Activated naive CD8-positive, alpha-beta T cell treated with anti-CD3 and anti-CD28 coated beads, Interleukin-2, amount 10 ng/mL, durations not matched to agents 7 days and 5 days (primary cell): ENCODE measurements at places on chromosomes 6 and 20.

GRCh38 chr6:68635706-68636513, 828 bp downstream of the ADGRB3 start:
- peaks cover 14% of the 10 kb centered on the region for H3K4me1 ChIP-seq
- peak overlapping the region; percentile 80 for H3K4me3 ChIP-seq
- DNase-seq = peak; percentile 34
- no peaks in the 10 kb centered on the region for H3K36me3 ChIP-seq
- no peak overlapping the region for H3K27ac ChIP-seq
- H3K27me3 ChIP-seq = peaks cover 52% of the 10 kb centered on the region

DNA sequence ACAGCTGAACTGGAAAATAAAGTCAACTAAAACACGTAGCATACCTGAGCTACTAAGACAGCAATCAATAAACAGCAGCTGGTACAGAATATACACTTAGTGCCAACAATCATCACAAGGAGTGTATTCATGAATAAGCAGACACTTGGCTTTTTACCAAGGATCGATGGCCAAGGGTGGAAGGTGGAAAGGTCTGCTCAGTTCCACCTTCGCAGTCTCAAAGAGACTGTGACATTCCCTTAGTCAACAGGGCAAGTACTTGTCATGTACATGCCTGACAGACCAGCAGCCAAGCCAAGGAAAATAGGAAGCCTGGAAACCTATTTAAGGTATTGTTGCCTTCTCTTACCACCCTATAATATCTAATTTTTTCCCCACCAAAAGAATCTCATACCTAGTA, 21.4 kb downstream of the HBS1L start:
- no peak overlapping the region for H3K4me3 ChIP-seq
- no peak overlapping the region for H3K27ac ChIP-seq
- no peak for DNase-seq
- peaks cover 19% of the 10 kb centered on the region for H3K4me1 ChIP-seq
- H3K36me3 ChIP-seq = peaks cover 48% of the 10 kb centered on the region

GRCh38 chr6:79719248-79719960, 88.3 kb downstream of the SH3BGRL2 start:
- DNase-seq = no peak
- H3K36me3 ChIP-seq = no peaks in the 10 kb centered on the region
- H3K27me3 ChIP-seq = peaks cover 15% of the 10 kb centered on the region
- no peak overlapping the region for H3K4me3 ChIP-seq
- no peak overlapping the region for H3K27ac ChIP-seq

DNA sequence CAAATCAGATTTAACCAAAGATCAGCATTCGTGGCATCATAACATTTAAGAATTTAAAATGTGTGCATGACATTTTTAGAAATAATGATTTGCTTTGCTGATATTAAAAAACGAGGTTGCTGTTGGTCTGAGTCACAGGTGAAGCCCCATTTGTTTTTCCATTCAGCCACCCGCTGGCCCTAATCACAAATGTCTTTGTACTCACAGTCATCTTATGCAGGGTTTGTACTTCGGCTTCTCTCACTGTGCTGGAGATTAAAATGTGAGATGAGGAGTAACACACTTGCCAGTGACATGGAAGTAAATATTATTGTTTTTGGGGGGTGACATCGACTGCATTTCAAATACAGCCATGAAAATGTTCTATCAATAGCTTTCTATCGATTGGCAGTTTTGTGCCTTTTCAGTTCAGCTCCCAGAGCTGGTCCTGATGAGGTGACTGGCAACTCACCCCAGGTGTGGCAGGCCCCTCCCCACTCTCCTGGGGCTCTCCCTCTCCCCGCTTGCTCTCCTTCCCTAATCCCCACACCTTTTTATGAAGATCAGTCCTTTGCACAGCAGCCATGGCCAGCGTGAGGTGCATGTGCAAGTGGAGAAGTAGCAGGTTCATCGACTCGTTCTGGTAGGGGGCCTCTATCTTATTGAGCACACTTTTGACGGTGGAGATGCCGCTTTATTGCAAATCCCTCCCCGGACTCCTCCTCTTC, 58.8 kb upstream of the FUCA2 start:
- no peak for DNase-seq
- no peaks in the 10 kb centered on the region for H3K36me3 ChIP-seq
- no peak overlapping the region for H3K4me3 ChIP-seq
- H3K4me1 ChIP-seq = peaks cover 3% of the 10 kb centered on the region
- H3K27ac ChIP-seq = no peak overlapping the region
- peaks cover 5% of the 10 kb centered on the region for H3K27me3 ChIP-seq

DNA sequence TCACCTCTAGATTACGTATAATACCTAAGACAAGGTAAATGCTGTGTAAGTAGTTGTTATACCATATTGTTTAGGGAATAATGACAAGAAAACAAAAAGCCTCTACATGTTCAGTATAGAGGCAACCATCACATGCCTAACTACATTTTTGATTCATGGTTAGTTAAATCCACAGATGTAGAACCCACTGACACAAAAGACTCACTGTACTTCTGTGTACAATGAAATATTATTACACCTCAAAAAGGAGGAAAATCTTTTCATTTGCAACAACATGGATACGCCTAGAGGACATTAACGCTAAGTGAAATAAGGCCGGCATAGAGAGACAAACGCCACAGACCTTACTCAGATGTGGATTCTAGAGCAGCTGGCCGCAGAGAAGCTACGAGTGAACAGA, 50.5 kb downstream of the NINL start:
- peaks cover 1% of the 10 kb centered on the region for H3K4me1 ChIP-seq
- DNase-seq = no peak
- H3K27me3 ChIP-seq = no peaks in the 10 kb centered on the region
- no peak overlapping the region for H3K4me3 ChIP-seq
- H3K36me3 ChIP-seq = no peaks in the 10 kb centered on the region

DNA sequence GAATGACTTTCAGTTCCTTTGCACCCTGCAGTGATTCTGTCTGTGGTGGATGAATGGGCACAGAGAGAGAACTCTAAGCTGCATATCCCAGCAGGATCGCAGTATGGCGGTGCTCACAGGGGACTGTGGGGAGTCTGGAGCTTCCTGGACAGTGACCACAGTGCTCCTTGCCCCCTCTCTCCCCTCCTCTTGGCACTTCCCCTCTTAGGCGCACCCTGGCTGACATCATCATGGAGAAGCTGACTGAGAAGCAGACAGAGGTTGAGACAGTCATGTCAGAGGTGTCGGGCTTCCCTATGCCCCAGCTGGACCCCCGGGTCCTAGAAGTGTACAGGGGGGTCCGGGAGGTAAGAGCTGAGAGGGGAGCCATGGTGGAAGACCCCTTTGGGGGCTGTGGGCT, 8.6 kb downstream of the BYSL start:
- peaks cover 32% of the 10 kb centered on the region for H3K4me1 ChIP-seq
- H3K36me3 ChIP-seq = peaks cover 36% of the 10 kb centered on the region
- H3K27me3 ChIP-seq = no peaks in the 10 kb centered on the region

DNA sequence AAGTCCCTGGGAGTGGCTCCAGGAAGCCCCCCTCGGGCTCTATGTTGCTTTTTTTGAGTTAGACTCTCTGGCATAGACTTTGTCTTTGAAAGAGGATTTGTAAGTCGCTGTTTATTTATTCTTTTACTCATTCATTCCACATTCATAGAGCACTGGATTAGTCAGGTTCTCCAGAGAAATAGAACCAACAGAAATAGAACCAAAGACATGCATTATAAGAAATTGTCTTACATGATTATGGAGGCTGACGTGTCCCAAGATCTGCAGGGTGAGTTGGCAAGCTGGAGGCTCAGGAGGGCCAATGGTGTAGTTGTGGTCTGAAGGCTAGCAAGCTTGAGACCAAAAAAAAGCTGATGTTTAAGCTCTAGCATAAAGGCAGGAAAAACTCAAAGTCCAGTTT, 98.3 kb upstream of the CHD6 start:
- H3K4me3 ChIP-seq = no peak overlapping the region
- no peaks in the 10 kb centered on the region for H3K36me3 ChIP-seq
- no peak overlapping the region for H3K27ac ChIP-seq
- H3K27me3 ChIP-seq = peaks cover 9% of the 10 kb centered on the region

GRCh38 chr6:27684264-27685211, 211.6 kb upstream of the ZNF184 start:
- DNase-seq = no peak
- H3K4me1 ChIP-seq = peaks cover 34% of the 10 kb centered on the region

GRCh38 chr6:129136751-129137150, 253.8 kb downstream of the LAMA2 start:
- H3K4me1 ChIP-seq = no peaks in the 10 kb centered on the region
- peaks cover 2% of the 10 kb centered on the region for H3K27me3 ChIP-seq
- DNase-seq = no peak
- H3K4me3 ChIP-seq = no peak overlapping the region

DNA sequence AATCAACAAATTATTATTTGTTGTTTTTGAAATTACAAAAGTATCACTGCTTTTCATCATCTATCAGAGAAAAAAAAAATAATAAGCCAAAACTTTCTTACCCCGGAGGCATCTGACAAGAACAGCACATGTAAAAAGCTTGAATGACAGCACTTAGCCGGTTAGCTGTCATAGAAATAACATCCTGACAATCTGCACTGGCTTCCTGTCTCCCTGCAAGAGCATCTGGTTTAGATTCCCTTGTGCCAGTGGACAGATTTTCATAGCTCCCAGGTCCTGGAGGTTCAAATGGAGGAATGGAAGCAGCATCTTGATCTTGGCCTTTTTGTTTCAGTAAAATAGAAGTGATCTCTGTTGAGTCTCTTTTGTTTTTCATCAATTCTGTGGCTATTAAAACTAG, 74.8 kb downstream of the HACE1 start:
- peaks cover 30% of the 10 kb centered on the region for H3K4me1 ChIP-seq
- H3K4me3 ChIP-seq = no peak overlapping the region
- no peaks in the 10 kb centered on the region for H3K27me3 ChIP-seq
- no peak for DNase-seq
- H3K27ac ChIP-seq = no peak overlapping the region
- peaks cover 30% of the 10 kb centered on the region for H3K36me3 ChIP-seq

GRCh38 chr6:29839917-29840316, 12.3 kb downstream of the HLA-G start:
- H3K27me3 ChIP-seq = peaks cover 71% of the 10 kb centered on the region
- no peaks in the 10 kb centered on the region for H3K36me3 ChIP-seq

DNA sequence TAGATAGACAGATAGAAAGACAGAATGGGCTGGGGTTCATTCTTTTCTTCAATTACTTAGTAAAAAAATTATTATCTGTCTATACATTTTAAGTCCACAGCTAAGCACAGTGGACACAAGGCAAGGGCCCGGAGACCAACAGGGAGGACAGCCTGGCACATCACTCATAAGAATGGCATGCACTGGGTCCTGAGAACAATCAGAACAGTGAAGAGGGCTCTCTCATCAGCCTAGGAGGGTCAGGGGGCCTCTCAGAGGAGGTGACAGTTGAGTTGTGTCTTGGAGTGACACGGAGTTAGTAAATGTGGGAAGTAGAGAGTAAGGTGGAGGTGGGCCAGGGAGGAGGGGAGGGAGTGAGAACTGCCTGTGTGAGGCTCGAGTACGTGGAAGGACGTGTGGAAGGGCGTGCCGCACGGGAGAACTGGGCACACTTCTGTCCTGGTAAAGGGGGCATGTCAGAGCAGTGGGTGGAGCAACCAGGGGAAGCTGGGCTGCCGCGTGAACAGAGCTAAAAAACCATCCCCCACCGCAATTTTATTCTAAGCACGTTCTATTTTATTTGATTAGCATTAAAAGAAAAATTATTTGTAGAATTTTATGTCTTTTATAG, 45.1 kb upstream of the DSP start:
- H3K4me3 ChIP-seq = no peak overlapping the region
- no peaks in the 10 kb centered on the region for H3K36me3 ChIP-seq
- DNase-seq = no peak

GRCh38 chr6:17714177-17714576, 7.5 kb upstream of the NUP153 start:
- peaks cover 4% of the 10 kb centered on the region for H3K36me3 ChIP-seq
- H3K4me1 ChIP-seq = peaks cover 13% of the 10 kb centered on the region
- no peak for DNase-seq
- no peak overlapping the region for H3K27ac ChIP-seq

GRCh38 chr6:108118810-108119768, 44.5 kb upstream of the OSTM1 start:
- H3K27me3 ChIP-seq = peaks cover 93% of the 10 kb centered on the region
- H3K27ac ChIP-seq = peak overlapping the region; percentile 16
- H3K36me3 ChIP-seq = no peaks in the 10 kb centered on the region
- peak overlapping the region; percentile 94 for H3K4me3 ChIP-seq

- H3K27me3 ChIP-seq = no peaks in the 10 kb centered on the region
- H3K4me1 ChIP-seq = no peaks in the 10 kb centered on the region
- H3K27ac ChIP-seq = no peak overlapping the region
- no peak overlapping the region for H3K4me3 ChIP-seq
Observed at GRCh38 chr6:88650979-88651378, 312.4 kb downstream of the RNGTT start.

- no peak overlapping the region for H3K4me3 ChIP-seq
- no peak overlapping the region for H3K27ac ChIP-seq
- no peaks in the 10 kb centered on the region for H3K4me1 ChIP-seq
- no peaks in the 10 kb centered on the region for H3K36me3 ChIP-seq
- DNase-seq = no peak
Observed at GRCh38 chr20:36367370-36367745, 61.2 kb downstream of the DLGAP4 start.

GRCh38 chr20:13515796-13516558, 122.8 kb downstream of the TASP1 start:
- H3K36me3 ChIP-seq = peaks cover 30% of the 10 kb centered on the region
- DNase-seq = no peak
- H3K27ac ChIP-seq = no peak overlapping the region
- H3K4me1 ChIP-seq = no peaks in the 10 kb centered on the region
- H3K27me3 ChIP-seq = no peaks in the 10 kb centered on the region

DNA sequence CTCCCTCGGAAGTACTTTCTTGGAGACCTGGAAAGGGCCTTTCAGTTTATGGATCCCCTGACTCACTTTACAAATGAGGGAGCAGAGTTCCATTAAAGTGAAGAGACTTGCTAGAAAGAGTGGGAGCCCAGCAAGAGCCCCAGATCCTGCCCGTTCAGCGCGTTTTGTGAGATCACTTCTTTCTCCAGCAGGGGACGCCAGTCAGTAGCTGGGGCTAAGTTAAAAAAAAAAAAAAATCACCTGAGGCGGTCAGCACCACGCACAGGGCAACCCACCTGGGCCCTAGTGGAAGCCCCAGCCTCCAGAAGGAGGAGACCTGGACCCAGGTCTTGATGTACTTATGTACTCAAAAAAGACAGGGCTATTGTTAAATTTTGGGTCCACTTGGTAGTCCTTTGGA, 274.5 kb upstream of the RNF24 start:
- DNase-seq = no peak
- H3K4me1 ChIP-seq = no peaks in the 10 kb centered on the region
- H3K36me3 ChIP-seq = no peaks in the 10 kb centered on the region
- no peak overlapping the region for H3K4me3 ChIP-seq
- no peak overlapping the region for H3K27ac ChIP-seq

- H3K4me3 ChIP-seq = no peak overlapping the region
- no peaks in the 10 kb centered on the region for H3K36me3 ChIP-seq
- H3K27me3 ChIP-seq = no peaks in the 10 kb centered on the region
- no peak for DNase-seq
Observed at GRCh38 chr20:22984008-22984407, 51.1 kb upstream of the SSTR4 start.
